Lower lobe of right lung (tissue), 2 donors: ENCODE measurements at places on chromosomes 5 and 9. TPM values are rescaled to one million over a fixed set of nuclear protein-coding genes. Genes with fewer than 3 reads are reported as not detected.

ANGPTL2 gene
- 11.4 TPM for total RNA-seq

SLC6A19 gene
- not detected for total RNA-seq

PCDHB15 gene
- total RNA-seq = 2.8 TPM

CATSPER3 gene
- 0.68 TPM for total RNA-seq

FCN2 gene
- total RNA-seq = not detected

TMEM174 gene
- total RNA-seq = not detected

PCDHB16 gene
- 2.6 TPM for total RNA-seq

CAPSL gene
- 8.7 TPM for total RNA-seq

PCDHGA5 gene
- total RNA-seq = 2.8 TPM

GRCh38 chr9:129571298-129572051, 49.4 kb downstream of the C9orf50 start:
- H3K4me1 ChIP-seq = peaks cover 28% of the 10 kb centered on the region
- no peak for DNase-seq
- no peak overlapping the region for H3K4me3 ChIP-seq
- peaks cover 11% of the 10 kb centered on the region for H3K27me3 ChIP-seq

DNA sequence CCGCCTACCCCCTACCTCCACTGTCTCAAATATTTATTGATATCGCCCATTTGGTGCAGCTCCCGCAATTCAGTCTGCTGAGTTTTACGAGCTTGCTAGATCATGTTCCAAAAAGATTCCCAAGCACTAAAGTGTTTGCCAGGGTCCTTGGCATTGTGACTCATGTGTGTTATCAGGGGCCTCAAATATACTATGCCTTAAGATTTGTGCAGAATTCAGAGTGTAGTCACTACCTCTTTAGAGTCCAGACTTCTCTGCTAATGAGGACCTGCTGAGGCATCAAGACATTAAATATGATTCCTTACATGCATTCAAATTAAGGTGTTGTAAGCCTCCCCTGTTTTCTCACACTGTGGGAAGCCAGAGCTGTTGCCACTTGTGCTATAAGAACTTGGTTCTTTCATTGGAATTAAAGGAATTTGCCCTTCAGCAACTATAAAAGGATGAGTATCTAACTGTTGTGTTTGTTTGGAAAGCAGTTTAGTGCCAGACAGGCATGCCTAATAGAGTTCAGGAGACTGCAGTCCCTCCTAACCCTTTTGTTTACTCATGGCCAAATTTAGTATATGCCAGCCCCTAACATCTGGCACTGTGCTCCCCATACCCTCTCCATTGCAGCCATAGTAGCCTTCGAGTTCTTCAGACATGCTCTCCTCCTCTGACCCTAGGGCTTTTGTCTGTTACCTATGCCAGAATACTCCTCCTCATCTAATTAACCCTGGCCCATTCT, 316.4 kb downstream of the NR3C1 start:
- H3K4me3 ChIP-seq = no peak overlapping the region
- H3K4me1 ChIP-seq = peaks cover 7% of the 10 kb centered on the region
- no peak for DNase-seq
- no peaks in the 10 kb centered on the region for H3K27me3 ChIP-seq

- H3K27ac ChIP-seq = no peak overlapping the region
- H3K4me3 ChIP-seq = no peak overlapping the region
- H3K4me1 ChIP-seq = no peaks in the 10 kb centered on the region
- no peaks in the 10 kb centered on the region for H3K36me3 ChIP-seq
These were observed 359.7 kb downstream of the TRIM32 start for GRCh38 chr9:117046666-117047327.

- H3K4me1 ChIP-seq = peaks cover 19% of the 10 kb centered on the region
- H3K27me3 ChIP-seq = no peaks in the 10 kb centered on the region
- peaks cover 10% of the 10 kb centered on the region for H3K36me3 ChIP-seq
- H3K4me3 ChIP-seq = no peak overlapping the region
These were observed 80.1 kb downstream of the ITGA1 start for GRCh38 chr5:52867809-52868208.

DNA sequence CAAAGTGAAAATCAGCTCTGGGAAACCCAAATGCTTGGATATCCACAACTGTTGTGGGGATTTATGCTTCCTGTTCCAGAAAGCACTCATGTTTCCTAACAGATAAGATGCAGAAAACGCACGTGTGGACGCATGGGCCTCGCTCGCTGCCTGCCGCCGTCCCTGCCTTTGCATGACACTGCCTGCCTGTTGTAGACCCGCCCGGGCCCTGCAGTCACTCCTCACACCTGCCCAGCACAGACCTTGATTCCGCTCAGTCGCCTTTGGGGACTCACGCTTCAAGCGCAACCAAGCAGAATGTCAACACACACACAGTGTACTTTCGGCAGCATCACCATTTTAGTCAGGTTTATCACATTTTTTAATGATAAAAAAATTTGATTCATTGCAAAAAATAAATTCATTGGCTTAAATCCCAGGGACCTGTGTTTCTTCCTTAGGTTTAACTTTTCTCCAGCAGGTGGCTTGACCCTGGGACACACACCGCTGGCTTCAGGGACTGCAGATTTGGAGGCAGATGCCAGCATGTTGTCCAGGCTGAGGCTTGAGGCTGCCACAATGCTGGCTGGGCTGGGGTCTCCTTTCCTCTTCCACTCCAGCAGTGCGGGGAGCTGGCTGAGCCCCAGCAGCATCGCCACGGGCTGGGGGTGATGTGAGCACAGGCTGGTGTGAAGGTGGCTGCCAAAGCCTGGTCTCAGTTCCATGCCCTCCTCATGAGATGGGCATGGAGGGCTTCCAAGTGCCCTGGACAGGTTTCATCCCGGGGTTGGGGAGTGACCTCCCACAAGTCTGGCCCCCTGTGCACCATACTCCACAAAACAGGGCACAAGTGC, 416.9 kb upstream of the IRX4 start:
- no peak overlapping the region for H3K27ac ChIP-seq
- H3K27me3 ChIP-seq = peaks cover 3% of the 10 kb centered on the region
- H3K4me3 ChIP-seq = no peak overlapping the region
- no peaks in the 10 kb centered on the region for H3K4me1 ChIP-seq
- no peaks in the 10 kb centered on the region for H3K36me3 ChIP-seq
- no peak for DNase-seq

- no peak for DNase-seq
- no peaks in the 10 kb centered on the region for H3K27me3 ChIP-seq
- H3K27ac ChIP-seq = no peak overlapping the region
- no peaks in the 10 kb centered on the region for H3K4me1 ChIP-seq
These were observed 427.7 kb downstream of the CDK5RAP2 start for GRCh38 chr9:120152295-120152694.

- no peak overlapping the region for H3K27ac ChIP-seq
- no peak overlapping the region for H3K4me3 ChIP-seq
- H3K36me3 ChIP-seq = no peaks in the 10 kb centered on the region
- no peak for DNase-seq
- H3K4me1 ChIP-seq = peaks cover 8% of the 10 kb centered on the region
- H3K27me3 ChIP-seq = no peaks in the 10 kb centered on the region
These were observed 116.5 kb upstream of the MSX2 start for GRCh38 chr5:174607916-174608315.

- no peaks in the 10 kb centered on the region for H3K27me3 ChIP-seq
- H3K27ac ChIP-seq = no peak overlapping the region
- no peak for DNase-seq
- no peak overlapping the region for H3K4me3 ChIP-seq
- no peaks in the 10 kb centered on the region for H3K4me1 ChIP-seq
These were observed 4.8 kb upstream of the CDH10 start for GRCh38 chr5:24649531-24649930.

DNA sequence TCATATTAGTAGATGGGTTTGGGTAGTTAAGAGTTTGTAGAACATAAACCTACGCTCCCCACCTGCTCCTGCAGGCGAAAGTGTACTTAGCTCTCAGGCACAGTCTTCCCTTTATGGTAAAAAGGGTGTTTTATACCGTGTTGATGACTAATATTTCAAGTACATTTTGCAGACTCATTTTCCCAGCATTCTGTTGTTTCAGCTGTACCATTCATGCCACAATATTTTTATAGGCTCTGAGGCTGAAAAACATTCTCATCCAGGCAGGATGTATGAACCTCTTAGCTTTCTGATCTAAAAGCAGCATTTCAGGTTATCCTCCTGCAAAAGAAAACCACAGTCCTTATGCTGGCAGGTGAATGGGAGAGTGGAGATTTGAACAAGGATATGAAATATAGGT, 231.4 kb downstream of the NR2F1-AS1 start:
- H3K4me3 ChIP-seq = no peak overlapping the region
- no peak overlapping the region for H3K27ac ChIP-seq
- H3K27me3 ChIP-seq = no peaks in the 10 kb centered on the region
- H3K36me3 ChIP-seq = no peaks in the 10 kb centered on the region

DNA sequence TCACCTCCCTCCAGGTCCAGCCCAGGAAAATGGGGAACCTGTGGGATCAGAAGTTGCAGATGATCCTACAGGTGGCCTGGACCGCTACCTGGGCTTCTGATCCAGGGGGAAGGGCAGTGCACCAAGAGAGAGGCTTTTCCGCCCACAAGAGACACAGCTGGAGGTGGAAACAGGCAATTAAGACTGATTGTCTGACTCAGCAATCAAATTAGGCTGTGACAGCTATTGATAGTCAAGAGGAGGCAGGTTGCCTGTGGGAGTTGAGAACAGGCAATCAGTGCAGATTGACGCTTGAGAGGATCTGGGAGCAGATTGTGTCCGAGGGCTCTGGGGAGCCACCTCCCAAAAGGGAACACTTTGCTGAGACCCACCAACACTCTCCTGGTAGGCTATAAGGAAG, 71.1 kb upstream of the SLC44A1 start:
- H3K27me3 ChIP-seq = no peaks in the 10 kb centered on the region
- H3K36me3 ChIP-seq = no peaks in the 10 kb centered on the region
- H3K4me3 ChIP-seq = no peak overlapping the region
- H3K27ac ChIP-seq = no peak overlapping the region

DNA sequence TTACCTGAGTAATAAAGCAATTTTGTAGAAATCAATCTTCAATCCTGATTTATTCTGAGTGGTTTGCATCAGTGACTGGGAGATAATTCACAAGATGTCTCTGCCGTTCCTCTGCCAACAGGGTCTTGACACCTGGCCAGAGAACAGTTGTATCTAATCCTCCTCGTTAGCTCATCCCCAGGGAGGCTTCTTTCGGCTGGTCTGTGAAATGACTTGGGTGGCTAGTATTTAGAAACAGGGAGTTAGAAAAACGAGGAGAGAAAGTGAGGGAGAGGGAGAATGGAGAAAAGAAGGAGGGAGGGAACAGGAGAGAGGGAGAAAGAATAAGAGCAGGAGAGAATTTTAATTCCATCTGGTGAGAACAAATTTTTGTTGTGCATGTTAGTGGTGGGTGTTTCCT, 600.2 kb upstream of the TLE4 start:
- H3K27me3 ChIP-seq = no peaks in the 10 kb centered on the region
- no peak overlapping the region for H3K4me3 ChIP-seq
- no peak overlapping the region for H3K27ac ChIP-seq
- no peaks in the 10 kb centered on the region for H3K4me1 ChIP-seq

DNA sequence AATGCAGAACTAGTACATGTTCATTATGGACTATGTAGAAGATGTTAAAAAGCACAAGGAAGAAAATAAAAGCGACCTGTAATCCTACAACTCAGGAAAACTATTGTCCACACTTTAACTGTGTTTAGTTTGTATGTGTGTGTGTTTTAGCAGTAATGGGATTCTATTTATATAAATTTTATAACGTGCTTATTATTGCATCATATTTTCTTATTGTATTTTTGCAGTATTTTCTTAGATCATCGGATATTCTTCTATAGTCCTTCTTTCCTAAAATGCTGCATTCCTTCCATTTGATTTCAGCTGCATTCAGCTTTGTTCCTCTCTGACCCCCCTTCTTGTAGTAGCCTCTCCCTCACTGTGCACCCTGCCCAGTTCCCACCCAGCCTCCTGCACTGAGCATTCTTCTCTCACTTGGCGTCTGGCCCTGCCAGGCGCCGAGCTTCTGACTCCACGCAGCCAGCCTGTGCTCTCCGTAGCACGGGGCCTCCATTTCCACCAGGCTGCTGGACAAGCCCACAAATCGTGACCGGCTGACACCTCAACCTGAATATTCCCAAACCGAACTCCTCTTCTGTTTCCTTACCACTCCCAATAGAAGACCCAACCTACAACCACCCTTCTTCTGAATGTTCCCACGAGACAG, 39.9 kb downstream of the MVB12B start:
- H3K36me3 ChIP-seq = no peaks in the 10 kb centered on the region
- H3K27me3 ChIP-seq = no peaks in the 10 kb centered on the region
- no peak for DNase-seq
- no peak overlapping the region for H3K4me3 ChIP-seq
- peaks cover 32% of the 10 kb centered on the region for H3K4me1 ChIP-seq
- H3K27ac ChIP-seq = peak overlapping the region; percentile 31

- no peak for DNase-seq
- H3K36me3 ChIP-seq = no peaks in the 10 kb centered on the region
These were observed 103.2 kb upstream of the SPATA31D4 start for GRCh38 chr9:81824802-81825730.

DNA sequence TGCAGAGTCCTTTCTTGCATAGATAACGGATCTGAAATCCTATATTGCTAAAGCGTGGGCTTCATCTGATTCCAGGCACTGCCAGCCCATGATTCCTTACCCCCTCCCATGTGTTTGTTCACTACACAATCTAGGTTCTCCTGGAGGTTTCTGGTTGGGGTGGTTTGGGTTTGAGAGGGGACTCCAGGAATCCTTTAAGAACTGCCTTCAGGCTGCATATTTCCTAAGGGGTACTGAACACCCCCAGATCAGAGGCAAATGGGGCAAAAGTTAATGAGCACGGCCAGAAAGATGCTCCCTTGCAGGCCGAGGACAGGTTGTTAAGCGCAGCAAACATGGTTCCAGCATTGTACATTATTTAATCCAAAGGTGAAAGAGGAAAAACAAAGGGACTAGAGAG, 9.9 kb downstream of the NR2F1 start:
- no peak overlapping the region for H3K27ac ChIP-seq
- no peaks in the 10 kb centered on the region for H3K36me3 ChIP-seq
- peaks cover 16% of the 10 kb centered on the region for H3K4me1 ChIP-seq
- no peak overlapping the region for H3K4me3 ChIP-seq
- H3K27me3 ChIP-seq = peaks cover 62% of the 10 kb centered on the region

DNA sequence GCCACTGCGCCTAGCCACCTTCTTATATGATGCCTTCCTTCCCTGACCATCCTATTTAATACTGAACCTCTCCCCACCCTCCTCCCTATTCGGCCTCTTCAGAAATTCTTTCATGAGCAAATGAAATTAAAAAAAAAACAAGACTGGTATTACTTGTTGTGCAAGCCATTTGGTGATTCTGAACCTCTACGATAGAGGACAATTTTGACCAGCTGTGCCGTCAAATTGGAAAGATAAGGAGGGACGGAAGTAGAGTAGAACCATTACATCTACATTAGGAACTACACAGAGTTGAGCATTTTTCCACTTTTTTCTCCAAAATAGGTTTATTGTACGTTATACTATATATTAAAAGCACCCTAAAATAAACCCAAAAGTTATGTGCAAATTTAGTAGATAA, 2.9 kb downstream of the DHX29 start:
- no peak for DNase-seq
- H3K27ac ChIP-seq = no peak overlapping the region
- H3K4me3 ChIP-seq = no peak overlapping the region
- peaks cover 6% of the 10 kb centered on the region for H3K36me3 ChIP-seq
- H3K27me3 ChIP-seq = no peaks in the 10 kb centered on the region

- H3K4me1 ChIP-seq = no peaks in the 10 kb centered on the region
- no peaks in the 10 kb centered on the region for H3K36me3 ChIP-seq
- H3K4me3 ChIP-seq = no peak overlapping the region
- no peak overlapping the region for H3K27ac ChIP-seq
- DNase-seq = no peak
- no peaks in the 10 kb centered on the region for H3K27me3 ChIP-seq
These were observed 142.3 kb upstream of the TLX3 start for GRCh38 chr5:171166766-171167165.

- H3K4me3 ChIP-seq = peak overlapping the region; percentile 64
- H3K4me1 ChIP-seq = peaks cover 23% of the 10 kb centered on the region
- H3K27me3 ChIP-seq = peaks cover 9% of the 10 kb centered on the region
- H3K36me3 ChIP-seq = no peaks in the 10 kb centered on the region
- peak overlapping the region; percentile 19 for H3K27ac ChIP-seq
These were observed 10.6 kb downstream of the MYOZ3 start for GRCh38 chr5:150671509-150672236.
